ENCODE measurements at places on chromosomes 2 and 18.

DNA sequence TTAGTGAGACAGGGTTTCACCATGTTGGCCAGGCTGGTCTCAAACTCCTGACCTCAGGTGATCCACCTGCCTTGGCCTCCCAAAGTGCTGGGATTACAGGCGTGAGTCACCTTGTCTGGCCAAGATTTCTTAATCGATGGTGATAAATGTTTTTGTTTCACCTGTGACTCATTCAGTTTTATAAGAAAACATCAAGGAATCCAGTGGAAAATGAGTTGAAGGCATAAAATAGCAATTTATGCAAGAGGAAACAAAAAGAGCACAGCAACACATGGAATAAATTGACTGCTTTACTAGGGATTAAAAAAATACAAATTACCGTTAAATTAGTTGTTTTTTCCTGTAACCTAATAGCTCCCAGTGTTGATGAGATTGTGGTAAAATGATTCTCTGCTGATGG, 80.2 kb downstream of the CDK15 start:
- DNase-seq, result no peak

GRCh38 chr2:25194576-25195122, 26.3 kb upstream of the POMC start:
- no peak for DNase-seq

DNA sequence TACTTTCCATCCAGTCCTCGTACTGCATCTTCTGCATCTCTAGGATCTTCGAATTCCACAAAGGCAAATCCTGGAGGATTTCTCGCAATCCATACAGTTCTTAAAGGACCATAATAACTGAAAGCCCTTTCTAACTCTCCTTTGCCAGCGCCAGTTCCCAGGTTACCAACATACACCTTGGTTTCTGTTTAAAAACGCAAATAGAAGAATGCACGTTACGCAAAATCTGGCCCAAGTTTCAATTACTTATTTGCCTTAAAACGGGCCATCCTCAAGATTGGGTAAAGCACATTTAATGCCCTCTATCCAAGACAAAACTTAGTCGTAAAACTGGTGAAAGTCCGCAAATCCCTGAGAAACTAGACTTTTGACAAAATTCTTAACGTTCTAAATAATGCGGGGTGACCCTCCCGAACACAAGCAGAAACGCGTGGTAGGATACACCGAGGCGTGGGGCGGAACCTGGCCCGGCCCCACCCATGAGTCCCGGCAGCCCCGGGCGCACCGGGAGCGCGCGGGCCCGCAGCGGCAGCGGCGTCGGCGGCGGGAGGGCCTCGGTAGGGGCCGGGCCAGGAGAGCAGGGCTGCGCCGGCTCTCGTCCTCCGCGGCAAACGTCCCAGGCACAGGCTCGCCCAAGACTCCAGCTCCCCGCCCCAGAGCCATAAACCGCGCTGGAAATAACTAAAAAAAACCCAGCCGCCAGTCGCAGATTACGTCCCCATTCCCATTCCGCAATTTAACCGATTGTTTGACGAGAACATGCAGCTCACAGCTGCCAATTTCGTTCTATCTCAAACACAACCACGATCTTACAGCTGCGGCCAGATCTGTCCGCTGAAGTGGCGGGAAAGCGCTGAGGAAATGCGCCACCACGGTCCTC, 910 bp downstream of the SRSF7 start:
- DNase-seq, result no peak

DNA sequence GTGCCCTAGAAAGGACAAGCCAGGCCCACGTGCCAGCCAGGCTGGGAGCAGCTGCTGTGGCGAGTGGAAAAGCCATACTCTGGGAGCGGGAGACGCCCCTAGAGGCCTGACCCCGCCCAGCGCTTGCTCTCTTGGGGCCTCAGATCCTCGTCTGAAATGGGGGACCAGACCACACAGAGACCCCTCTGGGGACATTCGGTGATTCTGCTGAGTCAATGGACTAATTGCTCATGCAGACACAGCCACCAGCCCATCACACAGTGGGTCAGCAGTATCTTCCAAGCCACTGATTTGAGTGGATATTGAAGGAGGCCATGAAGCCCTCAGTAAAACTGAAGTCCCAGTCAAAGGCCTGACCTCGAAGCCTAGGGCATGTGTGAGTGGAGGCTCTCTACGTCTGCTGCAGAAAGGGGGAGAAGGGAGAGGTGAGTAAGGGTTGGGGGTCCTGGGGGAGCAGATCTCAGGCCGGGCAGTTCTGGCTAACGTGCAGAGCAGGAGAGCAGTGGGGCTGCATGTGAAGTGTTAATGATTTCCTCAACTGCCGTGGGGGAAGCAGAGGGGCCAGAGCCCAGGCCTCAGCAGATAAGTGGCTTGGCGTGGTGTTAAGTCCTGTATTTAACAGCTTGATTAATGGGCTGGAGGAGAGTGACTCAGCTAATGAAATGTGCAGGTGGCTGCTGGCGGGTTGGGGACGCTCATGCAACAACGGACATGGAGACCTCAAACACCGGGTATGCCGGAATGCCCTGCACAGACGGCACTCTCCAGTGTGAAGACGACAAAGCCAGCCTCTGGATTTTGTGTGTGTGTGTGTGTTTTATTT, 104.4 kb upstream of the TWIST2 start:
- peak; percentile 85 for DNase-seq

- DNase-seq, result peak; percentile 50
These were observed 107.8 kb downstream of the CRIM1 start for GRCh38 chr2:36463365-36463764.

Measured in esophagus muscularis mucosa (tissue), 4 donors.